ENCODE measurements at places on chromosomes 1 and 21.

DNA sequence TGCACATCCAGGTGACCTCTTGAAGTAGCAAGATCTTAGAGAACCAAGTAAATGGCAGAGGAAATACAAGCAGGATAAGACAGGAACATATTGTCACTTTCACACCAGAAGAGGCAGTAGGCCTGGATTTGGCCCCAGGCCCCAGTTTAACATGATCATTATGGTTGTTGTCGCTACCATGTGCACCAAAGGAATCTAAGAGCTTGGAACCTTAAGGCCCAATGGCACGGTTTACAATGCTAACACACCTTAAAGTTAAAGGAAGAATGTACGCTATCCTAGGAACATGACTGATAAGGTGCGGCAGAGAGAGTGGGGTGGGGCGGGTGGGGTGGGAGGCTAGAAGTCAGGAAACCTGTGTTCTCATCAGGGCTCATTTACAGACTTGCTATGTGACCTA, 147.5 kb downstream of the ROR1 start:
- no peak for DNase-seq

DNA sequence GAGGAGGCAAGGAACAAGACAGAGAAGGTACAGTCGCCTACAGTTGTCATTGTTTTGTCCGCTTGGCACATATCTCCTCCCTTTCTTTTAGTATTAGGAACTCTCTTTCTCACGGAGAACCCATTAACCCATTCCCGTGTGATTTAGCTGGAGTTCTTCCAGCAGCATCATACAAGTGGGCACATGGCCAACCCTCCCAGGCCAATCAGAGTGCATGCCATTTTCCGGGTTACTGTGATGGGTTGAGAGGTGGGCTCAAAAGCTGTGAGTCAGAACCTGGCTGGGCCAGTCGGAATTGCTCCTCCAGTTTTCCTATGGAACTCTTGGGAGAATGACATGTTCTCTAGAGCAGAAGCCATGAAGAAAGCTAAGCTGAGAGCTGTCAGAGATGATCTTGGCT, 83.1 kb upstream of the SOD1 start:
- no peak for DNase-seq

DNA sequence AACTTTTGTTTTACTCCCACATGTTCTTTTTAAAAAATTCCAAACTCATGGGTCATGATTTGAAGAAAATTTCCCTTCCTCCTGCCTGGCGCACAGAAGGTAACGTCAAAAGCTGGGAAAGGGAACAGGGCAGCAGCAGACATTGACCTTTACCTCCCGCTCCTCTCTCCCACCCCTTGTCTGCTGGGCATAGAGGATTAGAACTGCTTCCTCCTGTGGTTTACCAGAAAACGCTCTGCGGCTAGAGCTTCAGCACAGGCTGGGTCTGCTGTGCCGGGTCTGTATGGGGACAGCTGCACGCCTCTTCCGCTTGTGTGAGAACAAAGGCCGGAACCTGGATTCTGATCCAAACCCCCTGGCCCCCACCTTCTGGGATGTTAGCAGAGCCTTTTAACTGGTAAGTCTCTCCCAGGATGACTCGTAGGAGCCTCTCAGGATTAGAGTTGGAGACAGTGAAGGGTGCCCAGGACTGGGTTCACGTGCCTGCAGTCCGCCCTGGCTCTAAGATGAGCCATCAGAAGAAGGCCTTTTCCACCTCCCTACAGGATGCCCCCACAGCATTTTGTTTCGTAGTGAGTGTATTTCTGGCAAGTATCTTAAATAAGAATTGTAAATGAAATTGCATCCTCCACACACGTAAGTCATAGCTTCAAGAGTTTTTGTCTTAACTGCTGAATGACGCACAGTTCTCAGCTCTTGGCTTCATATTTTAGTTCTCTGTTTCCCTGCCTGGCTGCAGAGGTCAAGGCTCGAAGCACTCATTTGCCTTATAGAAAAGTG, 5.2 kb downstream of the H6PD start:
- peak; percentile 19 for DNase-seq

DNA sequence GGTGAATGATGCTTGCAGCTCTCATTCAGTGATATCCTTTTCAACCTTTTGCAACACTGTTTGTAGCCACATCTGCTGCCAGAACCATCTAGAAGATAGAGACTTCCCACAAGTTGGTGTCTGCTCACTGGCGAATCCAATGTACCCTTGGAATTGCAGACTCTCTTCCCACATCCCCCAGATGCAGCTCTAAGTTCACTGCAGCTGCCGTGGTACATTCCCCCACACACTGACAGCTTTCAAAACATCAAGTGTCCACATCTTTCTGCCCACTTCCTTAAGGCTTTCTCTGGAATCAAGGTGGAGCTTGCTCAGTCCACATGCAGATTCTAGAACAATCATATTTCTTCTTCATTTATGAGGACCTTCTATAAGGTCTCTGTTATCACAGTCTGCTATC, 99.2 kb downstream of the PLPPR4 start:
- no peak for DNase-seq

DNA sequence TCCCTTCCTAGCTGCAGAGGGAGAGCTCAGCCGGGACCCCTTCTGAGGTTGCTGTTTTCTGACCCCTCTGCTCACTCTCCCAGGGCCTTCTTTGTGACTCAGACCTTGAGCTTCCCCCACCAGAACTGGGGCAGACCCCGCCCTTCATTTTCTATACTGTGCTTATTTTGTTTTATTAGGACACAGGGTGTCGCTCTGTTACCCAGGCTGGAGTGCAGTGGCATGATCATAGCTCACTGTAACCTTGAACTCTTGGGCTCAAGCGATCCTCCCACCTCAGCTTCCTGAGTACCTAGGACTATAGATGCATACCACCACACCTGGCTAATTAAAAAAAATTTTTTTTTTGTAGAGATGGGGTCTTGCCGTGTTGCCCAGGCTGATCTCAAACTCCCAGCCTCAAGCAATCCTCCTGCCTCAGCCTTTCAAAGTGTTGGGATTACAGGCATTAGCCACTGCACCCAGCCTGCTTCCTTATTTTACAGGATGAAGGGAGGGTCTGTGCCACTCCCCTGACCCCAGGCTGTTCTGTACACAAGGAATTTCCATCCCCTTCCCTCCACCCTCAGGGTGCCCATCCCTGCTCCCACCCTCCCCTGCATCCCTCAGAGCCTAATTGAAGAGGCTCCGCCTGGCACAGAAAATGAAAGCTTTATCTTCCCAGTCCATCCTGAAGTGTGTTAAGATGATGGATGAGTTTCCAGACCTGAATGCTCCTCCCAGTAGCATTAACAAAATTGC, 195.2 kb upstream of the POU3F1 start:
- DNase-seq: no peak

DNA sequence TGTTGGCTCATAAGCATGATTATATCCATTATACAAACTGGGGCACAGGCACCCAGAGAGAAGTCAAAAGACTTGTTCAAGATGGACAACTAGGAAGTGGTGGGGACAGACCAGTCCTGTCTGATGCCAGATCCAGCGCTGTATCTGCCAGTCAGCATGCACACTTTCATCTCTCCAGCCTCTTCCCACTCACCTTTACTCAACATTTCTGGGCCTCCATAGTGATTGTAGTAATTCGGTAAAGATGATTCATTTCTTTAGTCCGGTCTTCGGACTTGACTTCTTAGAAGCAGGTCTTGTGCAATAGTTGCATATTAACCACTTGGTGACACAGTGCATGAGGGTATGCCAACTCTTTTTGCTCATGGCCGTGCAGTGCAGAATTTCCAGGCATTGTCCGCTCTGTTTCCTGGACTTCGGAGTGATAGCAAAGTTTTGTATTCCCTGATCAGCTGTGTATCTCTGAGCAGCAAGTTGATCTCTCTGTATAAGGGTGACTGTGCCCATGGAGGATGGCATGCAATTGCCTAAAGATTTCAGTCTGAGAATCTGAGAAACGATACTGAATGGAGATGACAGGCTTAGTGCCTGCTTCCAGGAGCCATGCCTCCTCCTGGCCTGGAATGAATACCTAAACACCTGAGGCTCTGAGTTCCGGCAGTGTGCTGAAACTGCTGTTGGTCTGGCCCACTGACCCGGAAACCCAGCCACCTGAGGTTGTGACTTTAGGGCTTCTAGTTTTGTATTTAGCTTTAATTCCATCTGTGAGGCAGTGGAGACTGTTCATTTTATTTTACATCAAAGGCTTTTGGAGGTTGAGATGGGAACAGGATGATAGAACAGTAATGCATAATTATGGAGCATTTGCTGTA, 39.0 kb downstream of the GALNT2 start:
- no peak for DNase-seq

DNA sequence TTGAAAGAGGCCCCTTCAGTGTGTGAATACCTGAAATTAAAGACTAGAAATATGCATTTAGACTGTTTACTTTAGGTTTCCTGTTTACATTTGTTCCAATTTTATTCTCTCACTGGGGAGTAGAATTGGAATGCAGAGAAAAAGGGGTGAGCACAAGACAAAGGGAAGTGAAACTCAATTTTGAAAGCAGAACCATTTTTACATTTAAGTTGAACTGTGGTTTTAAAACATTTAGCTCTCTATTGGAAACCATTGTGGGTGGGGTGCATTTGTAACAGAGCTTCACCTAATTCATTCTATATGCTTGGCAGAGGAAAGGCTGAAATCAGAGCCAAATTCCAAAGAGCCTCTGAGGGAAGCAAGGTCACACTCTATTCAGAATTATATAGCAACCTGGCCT, 235.3 kb upstream of the C1orf105 start:
- no peak for DNase-seq

- DNase-seq: no peak
Measured at GRCh38 chr1:22788254-22788661, 77.6 kb downstream of the EPHB2 start.

GRCh38 chr1:179953974-179954492, 577 bp upstream of the CEP350 start:
- DNase-seq: peak; percentile 1

DNA sequence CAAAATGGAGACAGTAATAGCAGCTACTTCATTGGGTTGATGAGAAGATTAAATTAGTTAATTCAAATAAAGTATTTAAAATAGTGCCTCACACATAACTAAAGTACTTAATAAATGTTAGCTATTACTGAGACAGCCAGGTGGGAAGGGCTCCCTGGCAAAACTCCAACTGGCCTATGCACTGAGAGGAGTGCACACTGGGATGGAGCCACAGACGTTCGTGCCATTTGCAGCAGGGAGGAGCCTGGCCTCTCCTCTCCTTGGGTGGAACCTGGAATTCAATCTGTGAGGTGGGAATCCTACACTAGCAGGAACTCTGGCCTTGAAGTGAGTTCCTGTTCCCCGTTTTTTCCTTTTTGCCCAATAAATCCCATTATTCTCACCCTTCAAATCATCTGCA, 28.1 kb downstream of the SLC5A9 start:
- DNase-seq: no peak

DNA sequence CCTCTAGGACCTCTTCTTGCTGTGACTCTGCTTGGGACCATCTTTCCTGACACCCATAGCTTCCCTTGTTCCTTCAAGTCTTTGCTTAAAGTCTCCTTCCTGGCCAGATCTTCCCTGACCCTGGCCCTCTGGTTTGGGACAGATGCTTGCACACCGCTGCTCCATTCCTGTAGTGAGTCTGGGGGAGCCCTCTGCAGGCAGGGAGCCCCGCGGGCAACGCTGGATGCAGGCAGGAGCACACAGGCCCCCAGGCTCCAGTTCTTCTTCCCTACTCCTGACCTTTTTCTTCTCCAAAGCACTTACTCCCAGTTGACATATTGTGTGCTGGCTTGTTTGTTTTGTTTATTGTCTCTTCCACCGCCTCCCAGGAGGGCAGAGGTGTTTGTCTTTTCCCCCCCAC, 413.4 kb downstream of the CAMTA1 start:
- DNase-seq: no peak

DNA sequence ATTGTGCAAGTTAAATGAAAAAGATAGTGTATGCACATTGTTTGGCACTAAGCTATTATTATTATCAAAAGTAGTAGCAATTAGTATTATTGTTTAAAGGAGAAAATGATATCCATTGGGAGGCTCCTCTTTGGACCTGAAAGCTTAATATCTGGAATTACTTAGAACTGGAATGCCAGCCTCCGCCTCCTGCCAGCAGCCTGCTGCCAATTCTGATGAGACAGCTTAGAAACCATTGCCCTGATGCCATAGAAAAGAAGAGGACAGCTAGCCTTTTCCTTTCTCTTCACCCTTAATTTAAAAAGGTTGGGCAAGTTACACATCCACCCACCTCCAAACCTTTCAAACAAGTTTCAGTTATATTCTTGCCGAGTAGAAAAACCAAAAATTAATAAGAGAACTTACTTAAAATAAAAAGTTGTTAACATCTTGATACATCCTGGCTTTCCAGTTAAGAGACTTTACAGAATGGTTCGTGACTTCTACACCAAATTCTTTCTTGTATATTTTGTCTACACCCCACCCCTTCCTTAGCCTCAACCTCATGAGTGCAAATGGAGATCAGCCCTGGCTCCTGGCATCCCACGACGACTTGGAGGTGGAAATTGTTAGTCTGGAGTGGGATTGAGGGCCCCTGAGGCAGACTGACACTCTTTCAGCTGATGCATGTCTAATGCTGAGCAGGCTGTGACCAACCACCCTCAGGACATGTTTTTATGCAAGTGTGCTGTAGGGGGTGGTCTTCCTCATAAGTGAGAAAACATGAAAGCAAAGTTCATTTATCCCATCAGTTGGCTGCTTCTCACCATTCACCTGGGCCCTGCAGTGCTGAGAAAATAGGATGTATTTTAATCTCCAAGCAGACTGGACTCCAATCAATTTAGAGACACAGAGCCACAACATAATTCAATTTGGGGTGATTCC, 120.6 kb downstream of the KCNJ15 start:
- no peak for DNase-seq

DNA sequence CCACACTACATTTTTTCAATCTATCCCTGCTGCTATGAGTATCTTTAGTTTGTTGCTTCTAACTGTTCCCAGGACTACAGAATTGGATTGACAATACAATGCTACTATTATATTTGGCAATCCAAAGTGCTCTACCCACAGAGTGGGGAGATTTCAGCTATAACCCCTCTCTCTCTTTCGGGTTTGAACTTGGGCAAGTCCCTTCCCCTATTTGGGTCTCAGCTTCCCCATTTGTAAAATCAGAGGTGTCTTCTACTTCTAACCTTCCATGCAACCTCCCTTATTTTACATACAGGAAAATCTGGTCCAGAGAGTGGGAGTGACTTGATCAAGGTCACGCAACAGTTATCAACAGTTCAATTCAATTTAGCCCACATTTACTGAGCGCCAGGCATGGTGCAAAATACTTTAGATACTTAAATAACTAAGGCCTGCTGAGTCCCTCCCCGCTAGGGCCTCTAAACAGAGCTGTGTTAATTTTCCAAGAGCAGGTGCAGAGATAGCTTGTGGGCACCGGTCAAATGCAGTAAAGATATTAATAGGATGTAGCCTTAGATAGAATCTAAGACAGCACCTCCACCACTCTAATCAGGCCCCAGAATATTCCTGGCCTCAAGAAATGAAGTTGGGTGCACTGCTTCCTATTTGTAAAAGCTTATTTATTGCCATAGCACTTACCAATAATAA, 9.4 kb upstream of the GPX7 start:
- DNase-seq: no peak

- DNase-seq: peak; percentile 55
Measured at GRCh38 chr1:154955718-154956543, at the start of gene PBXIP1. Gene PBXIP1, minus strand, starts transcription at chr1:154956099. Its CDS starts 2,378 bp downstream, at chr1:154953721.

GRCh38 chr1:47479664-47480063, 41.8 kb downstream of the FOXD2 start:
- DNase-seq: no peak

Measured in stimulated activated CD8-positive, alpha-beta memory T cell treated with anti-CD3 and anti-CD28 coated beads, Interleukin-4, amount 100 ng/mL, for 1 hour (primary cell).